ENCODE measurements at places on chromosomes 5 and 9. TPM values are rescaled to one million over a fixed set of nuclear protein-coding genes. Genes with fewer than 3 reads are reported as not detected.

- no peak for DNase-seq
These were observed 171.0 kb downstream of the COL23A1 start for GRCh38 chr5:178419196-178419595.

- DNase-seq, result no peak
These were observed 30.9 kb downstream of the ANGPTL2 start for GRCh38 chr9:127091526-127091925.

The RORB gene
- polyA plus RNA-seq, result 0.05 TPM

DNA sequence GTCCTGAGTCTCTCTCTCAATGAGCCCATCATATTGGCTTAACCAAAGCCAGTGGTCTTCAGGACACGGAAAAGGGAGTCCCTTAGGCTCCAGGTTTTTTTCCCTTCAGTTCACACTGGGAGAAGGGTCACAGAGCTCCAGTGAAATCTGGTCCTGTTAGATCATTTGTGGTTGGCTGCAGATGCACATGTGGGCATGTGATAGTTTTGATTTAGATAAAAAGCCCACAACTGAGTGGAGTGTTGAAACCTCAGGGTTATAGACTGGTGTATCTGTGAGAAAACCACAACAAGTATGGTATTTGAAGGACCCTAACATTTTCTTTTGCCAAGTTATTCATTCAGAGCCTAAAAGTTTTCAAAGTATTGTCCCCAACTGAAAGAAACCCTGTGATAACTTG lies 46.7 kb downstream of the PRLR start:
- no peak for DNase-seq

DNA sequence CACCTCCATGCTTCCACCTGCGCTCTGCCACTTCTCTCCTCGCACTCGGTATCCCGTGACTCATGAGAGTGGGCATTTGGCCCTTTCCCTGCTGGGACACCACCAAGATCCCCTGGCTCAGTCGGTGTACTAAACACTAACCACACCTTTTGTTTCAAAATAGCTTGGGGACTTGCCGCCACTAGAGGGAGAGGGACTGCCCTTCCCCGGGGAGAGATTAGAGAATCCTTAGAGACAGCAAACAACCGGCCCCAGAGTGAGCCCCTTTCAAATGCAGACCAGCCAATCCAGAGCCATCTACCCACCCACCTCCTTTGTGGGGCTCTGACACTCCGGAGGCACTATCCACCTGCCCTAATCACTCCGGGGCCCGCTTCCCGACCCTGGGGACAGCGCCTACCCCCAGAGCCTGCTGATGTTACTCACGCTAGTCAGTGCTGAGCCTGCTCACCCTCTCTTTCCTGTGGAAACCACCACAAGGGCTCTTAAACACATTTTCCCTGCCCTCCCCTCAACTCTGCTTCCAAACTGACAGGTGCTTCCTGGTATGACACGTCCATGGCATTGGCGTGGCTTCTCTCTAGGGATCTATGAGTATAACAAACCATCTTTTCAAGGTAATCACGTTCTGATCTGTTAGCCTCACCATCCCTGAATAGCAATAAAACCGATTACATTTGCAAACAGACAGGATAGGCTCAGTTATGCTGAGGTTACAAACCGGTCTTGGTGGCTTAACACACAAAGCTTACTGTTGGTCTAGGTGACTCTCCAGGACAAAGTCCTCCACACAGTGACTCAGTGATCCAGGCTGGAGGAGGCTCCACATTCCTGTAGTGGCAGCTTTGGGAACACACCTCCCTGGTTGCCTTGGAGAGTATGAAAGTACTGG lies 180.1 kb upstream of the MVB12B start:
- no peak for DNase-seq

DNA sequence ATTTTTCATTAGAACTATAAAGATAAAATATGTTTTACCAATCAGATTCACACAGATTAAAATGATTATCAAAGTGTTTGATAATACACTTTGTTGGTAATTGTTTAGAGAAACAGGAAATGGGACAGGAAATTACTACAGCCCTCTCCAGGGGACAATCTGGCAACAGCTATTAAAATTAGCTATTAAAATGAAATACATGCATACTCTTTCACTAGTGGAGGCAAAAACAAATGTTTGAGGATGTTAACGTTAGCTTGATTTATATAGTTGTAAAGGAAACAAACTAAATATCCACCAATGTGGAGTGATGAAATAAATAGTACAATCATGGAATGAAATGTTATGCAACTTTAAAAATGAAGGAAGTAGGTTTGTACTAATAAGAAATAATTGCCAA lies 53.7 kb downstream of the TARS1 start:
- no peak for DNase-seq
